ENCODE measurements at places on chromosomes 4 and X. TPM values are rescaled to one million over a fixed set of nuclear protein-coding genes. Genes with fewer than 3 reads are reported as not detected.

GRCh38 chrX:108415146-108415545, 23.1 kb downstream of the COL4A6 start:
- DNase-seq: no peak

GRCh38 chrX:69538321-69538876, 34.3 kb downstream of the NALF2 start:
- peak; percentile 16 for DNase-seq

- DNase-seq: no peak
These were observed 87.8 kb upstream of the FAM241A start for GRCh38 chr4:112057470-112057869.

- DNase-seq: no peak
These were observed 601.0 kb downstream of the TMA16 start for GRCh38 chr4:164095313-164096110.

- DNase-seq: peak; percentile 83
These were observed 189.0 kb upstream of the ANXA10 start for GRCh38 chr4:167903291-167903721.

DNA sequence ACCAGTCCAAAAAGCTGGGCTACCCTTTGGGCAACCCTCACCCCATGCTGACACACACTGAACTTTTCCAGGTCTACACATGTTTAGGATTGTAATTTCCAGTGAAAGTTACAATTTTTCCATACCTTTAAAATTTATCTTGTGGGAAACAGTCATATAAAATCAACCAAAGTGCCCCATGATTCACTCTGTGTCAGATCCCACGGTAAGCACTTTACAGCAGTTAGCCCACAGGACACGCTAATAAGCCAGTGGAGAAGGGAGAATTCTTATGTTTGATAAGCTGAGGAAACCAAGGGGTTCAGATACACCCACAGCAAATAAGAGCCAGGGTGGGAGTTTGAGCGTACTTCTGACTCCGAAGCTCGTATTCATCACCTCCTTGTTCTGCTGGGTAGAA, 72.4 kb upstream of the TBL1X start:
- DNase-seq: peak; percentile 58

GRCh38 chrX:110201799-110202198, 116.1 kb downstream of the AMMECR1 start:
- no peak for DNase-seq

GRCh38 chr4:137212601-137213000, 319.7 kb downstream of the PCDH18 start:
- no peak for DNase-seq

DNA sequence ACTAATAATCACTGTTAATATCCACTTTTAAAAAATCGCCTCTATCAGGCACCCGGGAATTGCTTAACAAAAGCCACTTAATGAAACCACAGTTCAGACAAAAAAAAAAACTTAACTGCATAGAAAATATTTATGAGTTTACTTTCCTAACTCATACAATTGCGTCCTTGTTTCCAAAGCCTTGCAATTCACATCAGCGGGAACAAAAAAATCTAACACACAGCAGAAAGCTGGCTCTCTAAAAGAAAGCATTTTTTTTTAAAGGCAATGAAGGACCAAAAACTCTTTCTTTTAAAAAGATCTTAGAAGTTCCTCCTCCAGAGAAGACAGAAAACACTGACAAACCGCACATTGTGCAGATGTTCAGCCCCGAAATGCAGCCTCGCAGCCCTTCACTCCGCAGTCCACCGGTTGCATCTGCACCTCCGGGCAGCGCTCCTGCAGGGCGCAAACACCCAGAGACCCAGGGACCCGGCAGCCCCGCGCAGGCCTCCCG, 812 bp downstream of the FAT1 start:
- no peak for DNase-seq

DNA sequence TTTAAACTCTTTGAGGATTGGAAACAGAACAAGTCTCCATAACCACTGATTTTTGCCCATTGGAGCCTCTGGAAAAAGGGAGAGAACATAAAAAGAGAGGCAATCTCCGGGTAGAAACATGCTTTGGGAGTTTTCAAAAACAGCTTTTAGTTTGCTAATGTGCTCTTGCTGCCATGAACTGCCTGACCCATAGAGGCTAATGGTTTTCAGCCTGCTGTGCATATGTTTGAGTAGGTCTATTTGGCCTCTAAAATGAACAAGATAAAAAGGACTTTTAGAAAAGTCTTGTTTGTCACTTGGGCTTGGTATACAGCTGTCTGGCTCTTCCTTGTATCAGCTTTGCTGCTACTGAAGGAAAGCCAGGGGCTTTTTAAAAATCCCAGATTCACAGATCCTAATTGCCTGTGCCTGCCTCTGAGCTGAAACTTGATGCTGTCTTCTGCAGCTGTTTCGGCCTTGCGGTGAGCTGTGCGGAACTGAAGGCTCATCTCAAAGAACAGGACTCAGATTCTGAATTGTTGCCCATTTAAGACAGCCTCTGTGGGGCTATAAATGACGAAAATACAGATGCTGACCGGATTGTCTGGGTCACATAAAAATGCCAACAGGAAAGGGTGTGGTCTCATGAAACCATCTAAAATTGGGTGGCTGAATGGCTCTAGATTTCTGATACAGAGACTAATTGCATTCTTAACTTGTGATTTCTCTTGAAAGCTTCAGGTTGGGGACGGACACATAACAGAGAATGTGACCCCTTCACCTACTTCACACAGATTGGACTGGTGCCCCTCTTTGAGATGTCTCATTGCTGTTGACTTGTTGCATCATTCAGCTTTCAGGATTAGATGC, 18.4 kb upstream of the ZNF41 start:
- peak; percentile 64 for DNase-seq

DNA sequence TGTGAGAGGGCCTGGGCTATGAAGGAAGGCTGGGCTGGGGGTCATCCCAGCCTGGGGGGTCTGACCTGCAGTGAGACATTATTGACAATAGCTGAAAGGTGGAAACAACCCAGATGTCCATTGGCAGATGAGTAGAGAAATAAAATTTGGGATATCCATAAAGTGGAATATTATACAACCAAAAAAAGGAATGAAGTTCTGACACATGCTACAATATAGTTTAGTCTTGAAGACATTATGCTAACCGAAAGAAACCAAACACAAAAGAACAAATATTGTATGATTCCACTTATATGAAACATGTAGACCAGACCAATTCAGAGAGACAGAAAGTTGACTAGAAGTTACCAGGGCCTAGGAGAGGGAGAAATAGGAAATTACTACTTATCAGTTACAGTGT, 44.7 kb downstream of the RTL5 start:
- DNase-seq: no peak

DNA sequence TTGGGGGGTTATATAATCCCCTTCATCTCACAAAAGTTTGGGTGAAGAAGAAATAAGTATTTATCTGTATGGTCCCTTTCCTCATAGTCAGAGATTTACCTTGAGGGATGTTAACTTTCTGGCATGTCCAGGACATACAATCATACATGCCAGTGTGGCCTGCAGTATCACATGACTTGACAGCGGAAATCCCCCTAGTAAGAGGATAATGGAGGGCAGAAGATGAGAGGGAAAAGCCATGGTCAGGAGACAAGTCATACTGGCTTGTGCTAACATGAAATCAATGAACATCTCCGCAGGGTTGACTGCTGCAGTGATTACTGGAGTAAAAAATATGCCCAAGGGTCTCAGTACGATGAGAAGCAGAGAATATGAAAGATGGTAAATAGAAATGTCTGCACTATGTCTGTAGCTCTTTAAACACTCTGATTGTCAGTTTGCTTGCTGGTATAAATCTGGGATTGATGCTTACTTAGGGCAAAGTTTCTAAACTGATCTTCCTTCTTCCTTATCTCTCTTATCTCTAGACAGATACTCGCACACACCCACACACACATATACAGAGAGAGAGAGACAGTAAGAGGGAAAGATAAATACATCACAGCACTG, 1385.6 kb upstream of the ADGRL3 start:
- no peak for DNase-seq

DNA sequence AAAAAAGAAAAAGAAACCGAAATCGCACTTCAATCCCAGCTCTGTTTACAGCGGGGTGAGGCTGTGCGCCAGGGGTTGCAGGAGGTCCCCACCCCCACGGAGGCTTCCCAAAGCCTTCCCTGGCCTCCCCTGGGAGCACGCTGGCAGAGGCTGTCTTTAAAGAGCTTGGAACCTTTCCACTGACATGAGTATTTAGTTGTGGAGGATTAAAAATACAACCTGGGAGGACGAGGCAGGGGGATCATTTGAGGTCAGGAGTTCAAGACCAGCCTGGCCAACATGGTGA, 69.1 kb downstream of the PPP2R2C start:
- no peak for DNase-seq

GRCh38 chrX:22689290-22689689, 310.5 kb upstream of the DDX53 start:
- DNase-seq: peak; percentile 23

- no peak for DNase-seq
These were observed 109.6 kb upstream of the FTHL17 start for GRCh38 chrX:31181377-31182000.

DNA sequence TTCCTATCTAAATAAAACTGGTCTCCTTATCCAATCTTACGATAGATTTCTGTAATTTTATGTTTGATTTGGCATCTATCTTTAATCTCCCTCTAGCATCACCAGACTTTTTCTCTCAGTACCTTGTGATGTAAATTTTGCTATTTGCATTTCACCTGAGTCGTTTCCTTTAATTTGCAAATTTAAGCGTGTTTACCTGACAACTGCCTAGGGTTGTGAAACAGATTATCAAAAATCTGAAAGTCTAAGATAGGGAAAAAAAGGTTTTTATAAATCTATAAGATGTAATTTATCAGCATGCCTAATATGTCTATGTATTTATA, 39.4 kb upstream of the TMPRSS11E start:
- DNase-seq: no peak

DNA sequence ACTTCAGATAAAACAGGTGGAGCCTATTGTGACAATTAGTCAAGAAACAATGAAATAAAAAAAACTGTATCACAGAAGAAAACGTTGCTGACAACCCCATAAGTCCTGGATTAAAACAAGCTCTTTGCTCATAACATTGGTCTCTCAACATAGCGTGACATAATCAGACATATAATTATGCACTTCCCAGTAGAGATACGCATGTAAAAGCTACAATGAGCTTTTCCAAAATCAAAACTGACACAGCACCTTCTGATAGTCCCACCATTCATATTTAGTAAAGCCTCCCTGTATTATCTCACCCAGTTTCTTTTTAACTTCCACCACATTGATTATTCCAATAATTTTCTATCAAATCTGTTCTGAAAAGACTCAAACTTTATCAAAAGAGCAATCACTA, 372.1 kb upstream of the SMIM31 start:
- DNase-seq: no peak

GRCh38 chr4:62913065-62913464, 1496.2 kb downstream of the TECRL start:
- no peak for DNase-seq

GRCh38 chr4:112492321-112492720, 23.7 kb downstream of the NEUROG2 start:
- DNase-seq: no peak

GRCh38 chr4:7798178-7798995, 141.3 kb downstream of the AFAP1 start:
- peak; percentile 82 for DNase-seq

DNA sequence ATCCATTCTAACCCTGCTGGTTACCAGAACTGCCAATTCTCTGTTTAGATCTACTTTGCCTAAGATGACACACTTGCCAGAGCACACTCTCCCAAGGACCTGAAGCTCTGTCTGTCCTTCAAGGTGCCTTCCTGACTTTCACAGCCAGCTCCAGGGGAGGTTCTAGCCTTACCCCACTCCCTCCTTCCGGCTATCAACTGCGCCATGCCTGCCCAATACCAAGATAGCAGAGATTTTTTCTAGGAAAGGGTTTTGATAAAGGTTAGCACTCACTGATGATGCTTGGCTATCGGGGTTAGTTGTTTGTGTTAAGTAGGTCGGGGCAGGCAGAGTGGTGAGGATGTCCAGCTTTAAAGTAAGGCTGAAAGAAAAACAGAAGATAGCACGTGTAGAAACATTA, 14.3 kb downstream of the ALPK1 start:
- no peak for DNase-seq

DNA sequence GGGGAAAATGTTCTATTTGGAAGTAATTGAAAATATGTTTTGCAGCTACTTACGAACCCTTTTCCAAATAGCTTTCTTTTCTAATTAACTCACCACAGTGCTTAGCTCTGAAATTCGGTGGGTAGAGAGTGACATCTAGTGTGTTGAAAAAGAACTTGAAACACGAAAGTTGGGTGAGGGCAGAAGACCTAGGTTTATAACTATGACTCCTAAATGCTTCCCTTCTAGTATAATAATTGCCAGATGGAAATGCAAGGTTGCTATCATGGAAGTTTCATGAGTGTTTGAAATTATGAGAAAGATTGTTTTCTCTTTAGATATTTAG, 77.3 kb upstream of the NOCT start:
- DNase-seq: peak; percentile 65

- DNase-seq: peak; percentile 34
These were observed 47.2 kb downstream of the NEIL3 start for GRCh38 chr4:177356921-177357320.

DNA sequence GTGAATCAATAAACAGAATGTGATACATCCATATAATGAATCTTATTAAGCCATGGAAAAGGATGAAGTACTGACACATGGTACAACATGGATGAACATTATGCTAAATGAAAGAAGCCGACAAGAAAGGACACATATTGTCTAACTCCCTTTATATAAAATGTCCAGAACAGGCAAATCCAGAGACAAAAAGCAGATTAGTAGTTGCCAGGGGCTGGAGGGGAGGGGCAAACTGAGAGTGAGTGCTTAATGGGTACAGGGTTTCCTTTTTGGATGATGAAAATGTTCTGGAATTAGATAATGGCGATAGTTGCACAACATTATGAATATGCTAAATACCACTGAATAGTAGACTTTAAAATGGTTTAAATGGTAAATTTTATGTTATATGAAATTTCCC, 17.4 kb downstream of the ADGRG4 start:
- DNase-seq: no peak

GRCh38 chr4:156596026-156596425, 375.6 kb downstream of the PDGFC start:
- DNase-seq: peak; percentile 45

The ERAS gene
- polyA plus RNA-seq: not detected

The ANOS1 gene
- polyA plus RNA-seq: 0.07 TPM

The SLIT2 gene
- polyA plus RNA-seq: 13.0 TPM

The DIAPH2 gene
- polyA plus RNA-seq: 3.6 TPM

The TMEM31 gene
- polyA plus RNA-seq: not detected

The ZNF141 gene
- polyA plus RNA-seq: 1.8 TPM

The TNMD gene
- polyA plus RNA-seq: not detected

The PPEF2 gene
- not detected for polyA plus RNA-seq

The HSFX3 gene
- not detected for polyA plus RNA-seq

The MAGEB6 gene
- polyA plus RNA-seq: not detected

The PHEX gene
- 0.04 TPM for polyA plus RNA-seq

The PITX2 gene
- 6.3 TPM for polyA plus RNA-seq

The WDR13 gene
- 153 TPM for polyA plus RNA-seq

The ARHGEF38 gene
- polyA plus RNA-seq: not detected

The NKAP gene
- polyA plus RNA-seq: 2.7 TPM

The UCP1 gene
- polyA plus RNA-seq: not detected

The MAGEA8 gene
- not detected for polyA plus RNA-seq

The OTUD5 gene
- polyA plus RNA-seq: 48.3 TPM

The CYLC1 gene
- not detected for polyA plus RNA-seq

The MAP3K15 gene
- polyA plus RNA-seq: 0.13 TPM

The TMEM271 gene
- not detected for polyA plus RNA-seq

The COL4A6 gene
- 0.69 TPM for polyA plus RNA-seq
